Adipose tissue (tissue), 3 donors: ENCODE measurements at places on chromosomes 12 and 14. TPM values are rescaled to one million over a fixed set of nuclear protein-coding genes. Genes with fewer than 3 reads are reported as not detected.

The SLC24A4 gene
- 0.11 TPM for polyA plus RNA-seq

The SLC25A47 gene
- 0.05 TPM for polyA plus RNA-seq

The OR4N2 gene
- polyA plus RNA-seq = not detected

The TMPRSS12 gene
- polyA plus RNA-seq = 0.03 TPM

The BEGAIN gene
- polyA plus RNA-seq = 0.85 TPM

The PMEL gene
- 0.42 TPM for polyA plus RNA-seq

The ITGA7 gene
- 591 TPM for polyA plus RNA-seq

The SYCP3 gene
- 0.56 TPM for polyA plus RNA-seq

The DTX3 gene
- 14.5 TPM for polyA plus RNA-seq

The PDE3A gene
- 4.8 TPM for polyA plus RNA-seq

The PLXNC1 gene
- 0.84 TPM for polyA plus RNA-seq

The CCDC177 gene
- 0.07 TPM for polyA plus RNA-seq

The RIMBP2 gene
- polyA plus RNA-seq = 1.1 TPM

The MOK gene
- polyA plus RNA-seq = 8.7 TPM

The CREBL2 gene
- polyA plus RNA-seq = 24.9 TPM

The PLBD1 gene
- polyA plus RNA-seq = 24.1 TPM

The KRT1 gene
- not detected for polyA plus RNA-seq

The CCDC196 gene
- not detected for polyA plus RNA-seq

The PAH gene
- polyA plus RNA-seq = 0.10 TPM

The KRT2 gene
- polyA plus RNA-seq = not detected

The MDM2 gene
- 10.7 TPM for polyA plus RNA-seq

The MMAB gene
- 37.1 TPM for polyA plus RNA-seq

The UNC79 gene
- 0.63 TPM for polyA plus RNA-seq

The ADGRD1 gene
- 10.3 TPM for polyA plus RNA-seq

The RABGGTA gene
- polyA plus RNA-seq = 20.7 TPM
